NCI-H1048 (cell line): ENCODE measurements at places on chromosomes 16 and 17.

DNA sequence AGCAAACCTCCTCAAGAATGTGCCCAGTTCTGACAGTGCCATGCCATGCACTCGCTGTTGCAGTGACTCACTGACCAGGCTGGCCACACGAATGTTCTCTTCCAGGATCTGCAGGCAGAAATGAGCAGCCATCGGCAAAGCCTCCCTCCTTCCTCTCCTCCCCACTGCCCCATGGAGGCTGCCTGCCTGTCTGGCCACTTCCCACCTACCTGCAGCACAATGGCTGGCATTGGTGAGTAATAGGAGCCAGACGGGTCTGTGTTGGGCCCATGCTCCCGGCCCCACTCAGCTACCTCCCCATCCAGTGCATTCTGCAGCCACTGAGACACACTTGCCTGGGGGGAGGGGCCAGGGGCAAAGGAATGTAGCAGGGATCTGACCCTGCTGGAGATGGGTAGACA is 2.8 kb upstream of the MATCAP1 start:
- no peak for DNase-seq

DNA sequence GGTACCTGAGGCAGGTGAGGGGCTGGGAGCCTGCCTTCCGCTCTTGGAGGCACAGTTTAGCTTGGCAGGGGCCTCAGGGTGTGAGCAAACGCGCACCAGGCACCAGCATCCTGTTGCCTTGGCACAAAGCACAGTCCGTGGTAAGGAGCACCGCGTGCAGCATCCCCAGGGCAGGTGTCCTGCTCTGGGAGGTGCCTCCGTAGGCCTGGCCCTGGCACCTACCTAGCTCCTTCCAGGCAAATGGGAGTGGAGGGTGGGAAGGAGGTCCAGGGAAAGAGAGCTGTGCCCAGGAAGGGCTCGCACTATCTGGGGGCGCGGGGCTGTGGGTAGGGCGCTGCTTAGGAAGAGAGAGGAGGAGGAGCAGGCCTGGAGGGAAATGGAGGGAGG is 3.1 kb upstream of the GSE1 start:
- DNase-seq = no peak

- no peak for DNase-seq
Measured at GRCh38 chr17:42275527-42276358, 448 bp downstream of the STAT5B start.

GRCh38 chr16:78543023-78543422 is 443.6 kb downstream of the WWOX start:
- no peak for DNase-seq

DNA sequence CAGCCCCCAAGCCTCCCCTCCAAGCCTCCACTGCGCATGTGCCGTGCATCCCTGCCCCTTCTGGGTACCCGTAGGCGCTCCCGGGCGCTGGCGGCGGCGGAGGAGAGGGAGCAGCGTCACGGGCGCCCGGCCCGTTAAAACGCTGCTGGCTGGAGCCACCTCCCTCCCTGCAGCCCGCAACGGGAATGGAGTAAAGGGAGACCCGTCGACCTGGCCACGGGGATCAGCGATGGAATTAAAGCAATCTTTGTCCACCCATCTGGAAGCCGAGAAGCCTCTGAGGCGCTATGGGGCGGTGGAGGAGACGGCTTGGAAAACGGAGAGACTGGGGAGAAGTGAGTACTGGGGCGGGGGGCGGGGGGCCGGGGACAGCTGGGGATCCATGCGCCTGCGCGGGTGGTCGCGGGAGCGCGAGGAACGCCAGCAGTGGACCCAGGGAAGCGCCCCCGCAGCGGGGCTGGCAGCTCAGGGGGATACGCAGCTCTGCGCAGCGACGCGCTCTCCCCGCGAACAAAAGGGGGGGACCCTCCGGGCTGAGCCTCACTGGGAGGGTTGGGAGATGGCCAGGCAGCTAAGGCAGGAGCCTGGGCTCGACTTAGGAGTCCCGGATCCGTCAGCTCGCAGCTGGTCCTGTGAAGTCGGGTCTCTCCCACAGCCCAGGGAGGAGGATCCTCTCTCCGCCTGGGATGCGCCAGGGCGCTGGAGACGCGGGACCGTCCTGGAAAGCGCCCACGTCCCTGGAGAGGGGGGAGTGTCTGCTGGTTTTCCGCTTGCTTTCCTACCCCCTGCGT is at the start of gene BMERB1:
TSS of gene BMERB1 (plus strand) at position 164 of the 791 bp plus-strand sequence. CDS start at position 230, 66 bp downstream.
- no peak for DNase-seq

DNA sequence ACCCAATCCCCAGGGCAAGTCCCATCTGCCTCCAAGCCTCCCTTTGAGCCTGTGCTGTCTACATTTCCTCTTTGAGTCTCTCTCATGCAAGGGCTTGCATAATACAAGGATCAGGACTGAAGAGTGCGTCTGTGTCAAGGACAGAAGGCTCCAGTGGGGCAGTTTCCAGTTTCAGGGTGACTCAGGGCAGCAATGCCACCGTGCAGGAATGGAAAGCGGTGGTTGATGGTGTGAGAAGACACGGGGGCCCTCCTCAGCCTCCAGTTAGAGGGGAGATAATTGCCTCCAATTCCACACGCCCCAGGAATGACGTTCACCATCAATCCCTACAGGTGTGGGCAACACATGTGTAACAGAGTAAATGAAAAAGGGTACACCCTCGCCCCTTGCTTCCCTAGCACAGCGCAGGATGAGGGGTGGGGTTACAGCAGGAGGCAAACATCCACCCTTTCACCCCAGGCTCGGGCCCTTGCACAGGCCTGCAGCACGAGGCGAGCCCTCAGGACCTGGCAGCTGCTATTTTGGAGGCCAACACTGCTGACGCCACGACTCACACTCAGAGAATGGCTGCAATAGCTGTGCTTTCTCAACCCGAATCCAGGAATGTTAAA is 24.8 kb upstream of the SLC25A19 start:
- no peak for DNase-seq

DNA sequence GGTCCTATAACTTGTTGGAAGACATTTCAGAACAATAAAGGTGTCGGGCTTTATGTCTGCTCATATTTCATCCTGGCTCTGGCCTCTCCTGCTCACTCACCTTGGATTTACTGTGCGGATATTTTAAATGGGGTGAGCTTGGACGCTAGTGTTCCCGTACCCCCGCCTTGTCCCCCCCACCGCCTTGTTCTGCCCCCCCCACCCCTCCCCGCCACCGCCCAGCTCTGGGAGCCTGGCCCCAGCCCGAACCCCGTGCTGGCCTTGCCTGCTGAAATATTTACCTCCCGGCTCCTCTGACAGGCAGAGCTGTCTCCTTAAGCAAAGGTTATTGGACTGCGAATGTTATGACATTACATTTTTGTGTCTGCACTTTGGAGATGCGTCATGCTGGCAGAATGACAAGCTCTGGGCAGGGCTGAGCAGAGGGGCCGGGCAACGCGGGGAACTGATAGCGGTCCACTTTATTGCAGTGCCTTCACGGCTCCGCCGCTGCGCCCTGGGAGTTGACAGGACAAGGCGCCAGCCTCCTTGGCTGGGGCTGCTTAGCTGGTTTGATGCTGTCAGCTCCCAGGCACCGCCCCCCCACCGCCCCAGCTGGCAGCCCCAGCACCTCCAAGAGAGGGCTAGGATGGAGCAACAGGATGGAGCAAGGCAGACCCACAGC is 222.5 kb upstream of the GSE1 start:
- no peak for DNase-seq

- DNase-seq = no peak
Measured at GRCh38 chr17:78233678-78234077, 2.2 kb downstream of the TMEM235 start.
